ENCODE measurements at places on chromosomes 1 and 21. TPM values are rescaled to one million over a fixed set of nuclear protein-coding genes. Genes with fewer than 3 reads are reported as not detected.
A peak's percentile ranks its signal among the peaks of the same experiment; 100 is the strongest.

Gene SCNM1
- total RNA-seq: 34.6 TPM

Gene YBX1
- total RNA-seq: 478 TPM

Gene LCE1E
- total RNA-seq: not detected

Gene IFI44
- total RNA-seq: 63.2 TPM

Gene TMCO4
- total RNA-seq: 24.3 TPM

Gene HEATR1
- total RNA-seq: 23.6 TPM

Gene ZNF669
- total RNA-seq: 8.9 TPM

Gene PCP4L1
- 8.2 TPM for total RNA-seq

DNA sequence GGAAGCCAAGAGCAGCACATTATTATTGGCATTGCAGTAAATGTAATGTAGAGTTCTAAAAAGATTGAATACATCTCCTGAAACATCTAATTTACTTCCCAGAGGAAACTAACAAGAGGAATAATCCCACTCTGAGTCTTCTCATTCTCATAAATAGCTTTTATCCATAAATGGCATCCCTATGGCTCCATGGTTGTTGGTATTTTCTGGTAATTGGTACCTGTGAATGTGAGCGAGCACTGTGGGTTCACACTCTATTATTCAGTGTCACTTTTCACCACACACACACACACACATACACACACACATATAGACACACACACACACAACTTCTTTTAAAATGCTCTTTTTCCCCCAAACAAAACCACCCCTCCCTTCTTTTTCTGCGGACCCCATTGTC lies 4.7 kb upstream of the WLS start:
- no peaks in the 10 kb centered on the region for H3K4me1 ChIP-seq
- H3K27ac ChIP-seq: no peak overlapping the region
- H3K27me3 ChIP-seq: no peaks in the 10 kb centered on the region
- H3K36me3 ChIP-seq: no peaks in the 10 kb centered on the region

- no peak overlapping the region for H3K4me3 ChIP-seq
- H3K27me3 ChIP-seq: no peaks in the 10 kb centered on the region
- H3K27ac ChIP-seq: no peak overlapping the region
- no peaks in the 10 kb centered on the region for H3K4me1 ChIP-seq
- H3K36me3 ChIP-seq: no peaks in the 10 kb centered on the region
- DNase-seq: no peak
Measured at GRCh38 chr21:14734191-14734590, 188.1 kb upstream of the SAMSN1 start.

DNA sequence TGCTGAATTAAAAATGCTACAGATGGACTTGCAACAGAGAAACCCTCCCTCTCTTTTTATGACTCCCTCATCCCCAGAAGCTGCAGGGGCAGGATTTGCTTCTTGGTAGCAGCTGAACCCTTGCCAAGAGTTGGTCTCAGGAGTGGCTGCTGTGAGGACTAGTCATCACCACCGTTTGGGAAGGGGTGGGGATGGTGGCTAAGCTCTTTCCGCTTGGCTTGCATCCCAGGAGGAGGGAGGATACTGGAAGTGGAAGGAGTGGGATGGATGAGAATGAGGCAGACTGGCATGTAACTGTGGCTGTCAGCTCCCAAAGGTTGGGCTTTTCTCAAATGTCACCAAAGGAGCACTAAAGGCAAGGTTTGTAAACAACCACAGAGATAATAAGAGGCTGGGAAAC lies 50.8 kb upstream of the COL24A1 start:
- H3K4me1 ChIP-seq: no peaks in the 10 kb centered on the region
- no peak overlapping the region for H3K27ac ChIP-seq
- DNase-seq: no peak
- H3K4me3 ChIP-seq: no peak overlapping the region

DNA sequence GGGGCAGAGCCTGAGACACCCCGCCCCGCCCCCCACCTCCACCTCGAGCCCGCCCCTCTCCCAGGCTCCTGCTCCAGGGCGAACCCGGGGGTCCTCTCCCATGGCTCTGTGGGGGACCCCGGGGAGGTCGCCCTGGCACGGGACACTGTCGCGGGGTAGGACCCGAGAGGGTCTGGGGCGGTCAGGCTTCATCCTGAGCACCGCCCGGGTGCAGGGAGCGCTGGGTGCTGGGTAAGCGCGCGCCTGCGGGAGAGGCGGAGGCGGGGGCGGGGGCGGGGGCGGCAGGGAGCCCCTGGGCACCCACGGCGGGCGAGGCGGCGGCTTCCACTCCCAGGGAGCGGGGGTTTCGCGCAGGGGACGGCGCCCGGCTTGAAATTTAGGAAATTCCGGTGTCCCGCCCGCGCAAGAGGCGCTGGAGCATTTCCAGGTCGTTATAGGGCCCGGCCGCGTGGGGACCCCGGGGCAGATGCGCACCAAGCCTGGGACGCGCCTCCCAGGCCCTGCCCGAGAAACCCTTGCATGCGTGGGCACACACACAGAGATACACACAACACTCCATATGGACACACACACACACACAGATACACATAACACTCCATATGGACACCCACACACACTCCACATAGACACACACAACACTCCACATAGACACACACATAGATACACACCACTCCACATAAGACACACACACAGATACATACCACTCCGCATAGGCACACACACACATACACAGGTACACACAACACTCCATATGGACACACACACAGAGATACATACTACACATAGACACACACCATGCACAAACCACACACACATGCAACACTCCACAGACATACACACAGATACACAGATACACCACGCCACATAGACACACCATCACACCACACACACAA lies 48.7 kb upstream of the SLC19A1 start:
- peaks cover 18% of the 10 kb centered on the region for H3K27me3 ChIP-seq
- H3K27ac ChIP-seq: no peak overlapping the region
- peaks cover 5% of the 10 kb centered on the region for H3K4me1 ChIP-seq
- H3K36me3 ChIP-seq: no peaks in the 10 kb centered on the region

DNA sequence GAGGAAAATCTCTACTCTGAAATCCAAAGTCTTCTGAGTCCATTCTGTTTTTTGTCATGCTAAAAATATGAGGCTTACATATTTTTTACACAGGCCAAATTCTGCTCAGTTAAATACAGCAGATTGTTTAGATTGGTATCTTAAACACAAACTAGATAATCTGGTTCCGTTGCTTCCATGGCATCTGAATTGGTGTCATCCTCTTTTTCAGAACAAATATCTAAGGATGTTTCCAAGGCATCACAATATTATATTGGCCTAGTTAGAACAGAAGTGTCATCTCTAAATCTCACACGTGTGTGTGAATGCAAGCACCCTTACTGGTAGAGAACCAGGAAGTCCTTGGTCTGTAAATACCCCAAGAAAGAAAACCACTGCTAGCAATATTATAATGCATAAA lies 151.2 kb downstream of the NRIP1 start:
- no peaks in the 10 kb centered on the region for H3K4me1 ChIP-seq
- H3K27ac ChIP-seq: no peak overlapping the region
- no peak for DNase-seq
- no peaks in the 10 kb centered on the region for H3K27me3 ChIP-seq

GRCh38 chr1:32998997-32999396 lies 34.4 kb upstream of the RNF19B start:
- no peak overlapping the region for H3K27ac ChIP-seq
- DNase-seq: no peak
- no peaks in the 10 kb centered on the region for H3K27me3 ChIP-seq
- H3K36me3 ChIP-seq: no peaks in the 10 kb centered on the region
- H3K4me1 ChIP-seq: peaks cover 37% of the 10 kb centered on the region

DNA sequence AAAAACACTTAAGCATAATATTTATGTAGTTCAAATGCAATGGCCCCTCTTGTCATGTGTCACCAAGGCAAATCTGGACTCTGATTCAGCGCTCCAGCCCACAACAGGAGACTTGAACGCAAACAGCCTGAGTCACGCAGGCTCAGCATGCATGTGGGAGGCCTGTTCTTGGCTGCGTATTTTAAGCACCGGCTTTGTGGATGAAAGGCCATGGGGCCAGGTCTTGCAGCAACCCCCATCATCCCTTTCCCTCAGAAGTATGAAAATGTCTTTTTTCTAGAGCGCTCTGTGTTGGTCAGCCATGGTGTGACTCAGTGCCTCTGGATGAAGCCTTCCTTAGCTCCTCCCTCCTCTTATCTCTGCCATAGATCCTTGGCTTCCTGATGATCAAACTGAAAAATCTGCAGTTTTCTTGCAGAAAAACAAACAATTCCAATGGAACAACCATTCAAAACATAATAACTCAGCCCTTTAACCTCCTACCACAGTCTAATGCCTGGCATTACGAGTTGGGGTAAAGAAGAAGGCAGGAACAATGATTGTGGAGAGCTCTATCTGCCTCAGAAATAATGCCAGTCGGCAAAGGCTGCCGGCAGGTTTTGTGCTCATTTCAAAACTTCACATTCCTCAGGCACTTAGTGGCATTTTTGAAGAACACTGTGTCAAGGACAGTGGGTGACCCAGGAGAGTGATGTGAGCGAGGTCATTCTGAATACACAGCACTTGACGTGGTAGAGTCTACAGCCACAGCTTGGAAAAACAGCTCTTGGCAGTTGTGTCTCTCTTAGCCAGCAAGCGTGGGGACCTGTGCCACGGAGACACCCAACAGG lies 167.5 kb downstream of the CLIC6 start:
- H3K4me1 ChIP-seq: peaks cover 44% of the 10 kb centered on the region
- H3K36me3 ChIP-seq: peaks cover 42% of the 10 kb centered on the region
- H3K27me3 ChIP-seq: no peaks in the 10 kb centered on the region
- peak overlapping the region; percentile 80 for H3K27ac ChIP-seq
- DNase-seq: peak; percentile 88
- peak overlapping the region; percentile 31 for H3K4me3 ChIP-seq

GRCh38 chr1:221045842-221046831 lies 166.9 kb downstream of the HLX start:
- DNase-seq: no peak
- H3K27ac ChIP-seq: no peak overlapping the region
- peaks cover 7% of the 10 kb centered on the region for H3K4me1 ChIP-seq
- no peaks in the 10 kb centered on the region for H3K36me3 ChIP-seq
- H3K27me3 ChIP-seq: no peaks in the 10 kb centered on the region

- H3K27me3 ChIP-seq: no peaks in the 10 kb centered on the region
- H3K36me3 ChIP-seq: no peaks in the 10 kb centered on the region
- H3K4me3 ChIP-seq: peak overlapping the region; percentile 64
- peaks cover 18% of the 10 kb centered on the region for H3K4me1 ChIP-seq
- H3K27ac ChIP-seq: peak overlapping the region; percentile 100
- DNase-seq: peak; percentile 90
Measured at GRCh38 chr1:149888247-149888998, 10.9 kb upstream of the BOLA1 start.

GRCh38 chr1:48470481-48470855 lies 1.5 kb downstream of the SPATA6 start:
- H3K4me1 ChIP-seq: peaks cover 29% of the 10 kb centered on the region
- H3K4me3 ChIP-seq: peak overlapping the region; percentile 70
- H3K27ac ChIP-seq: peak overlapping the region; percentile 88
- no peak for DNase-seq
- H3K36me3 ChIP-seq: no peaks in the 10 kb centered on the region
- no peaks in the 10 kb centered on the region for H3K27me3 ChIP-seq

- H3K4me1 ChIP-seq: peaks cover 33% of the 10 kb centered on the region
- H3K27me3 ChIP-seq: no peaks in the 10 kb centered on the region
Measured at GRCh38 chr21:32411350-32412161, 950 bp upstream of the EVA1C start.

GRCh38 chr21:42779431-42779861 lies 99.9 kb downstream of the WDR4 start:
- H3K4me3 ChIP-seq: no peak overlapping the region
- DNase-seq: no peak
- H3K36me3 ChIP-seq: no peaks in the 10 kb centered on the region
- H3K27me3 ChIP-seq: peaks cover 7% of the 10 kb centered on the region
- no peak overlapping the region for H3K27ac ChIP-seq
- peaks cover 19% of the 10 kb centered on the region for H3K4me1 ChIP-seq

- peaks cover 43% of the 10 kb centered on the region for H3K4me1 ChIP-seq
- no peaks in the 10 kb centered on the region for H3K27me3 ChIP-seq
- no peak overlapping the region for H3K4me3 ChIP-seq
- H3K36me3 ChIP-seq: peaks cover 9% of the 10 kb centered on the region
- H3K27ac ChIP-seq: peak overlapping the region; percentile 81
- DNase-seq: peak; percentile 47
Measured at GRCh38 chr1:42932442-42932941, 26.2 kb downstream of the SLC2A1 start.

Data from upper lobe of right lung (tissue), 1 donor.